Stimulated activated CD8-positive, alpha-beta memory T cell treated with anti-CD3 and anti-CD28 coated beads, Interleukin-15, amount 100 ng/mL, for 48 hours (primary cell): ENCODE measurements at places on chromosomes 4 and X.

DNA sequence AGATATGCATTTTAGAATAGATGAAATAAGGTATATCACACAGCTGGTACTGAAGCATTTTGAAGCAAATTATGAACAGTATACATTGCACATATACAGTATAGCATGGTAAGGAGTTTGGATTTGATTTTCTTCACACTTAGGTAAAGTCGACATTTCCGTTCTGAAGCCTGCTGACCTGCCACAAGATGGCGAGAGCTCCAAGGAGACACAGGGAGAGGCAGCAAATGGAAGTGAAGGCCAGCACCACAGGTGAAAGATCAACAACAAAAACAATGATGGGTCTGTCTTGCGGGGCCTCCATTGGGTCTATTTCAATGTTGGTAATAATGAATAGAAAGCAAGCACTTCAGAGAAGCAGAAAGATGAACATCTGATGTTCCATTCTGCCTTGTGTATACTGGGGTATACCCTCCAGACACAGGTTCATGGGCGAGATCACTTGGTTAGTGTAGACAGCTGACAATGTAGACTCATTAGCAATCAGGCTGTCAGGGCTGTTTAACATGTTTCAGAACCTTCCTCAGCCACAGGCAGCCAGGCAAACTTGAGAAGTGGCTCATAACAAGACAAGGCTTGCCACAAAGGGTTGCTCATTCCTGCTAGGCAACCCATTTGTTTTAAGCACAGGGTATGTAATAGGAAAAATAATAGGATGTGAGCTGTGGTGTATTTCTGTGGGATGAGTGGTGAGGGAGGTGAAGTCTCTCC is 21.4 kb upstream of the NOX1 start:
- no peak for DNase-seq

- DNase-seq: no peak
These were observed 111.3 kb upstream of the LNX1 start for GRCh38 chr4:53702334-53703266.

GRCh38 chr4:182492423-182492822 is 249.2 kb downstream of the TENM3 start:
- no peak for DNase-seq

DNA sequence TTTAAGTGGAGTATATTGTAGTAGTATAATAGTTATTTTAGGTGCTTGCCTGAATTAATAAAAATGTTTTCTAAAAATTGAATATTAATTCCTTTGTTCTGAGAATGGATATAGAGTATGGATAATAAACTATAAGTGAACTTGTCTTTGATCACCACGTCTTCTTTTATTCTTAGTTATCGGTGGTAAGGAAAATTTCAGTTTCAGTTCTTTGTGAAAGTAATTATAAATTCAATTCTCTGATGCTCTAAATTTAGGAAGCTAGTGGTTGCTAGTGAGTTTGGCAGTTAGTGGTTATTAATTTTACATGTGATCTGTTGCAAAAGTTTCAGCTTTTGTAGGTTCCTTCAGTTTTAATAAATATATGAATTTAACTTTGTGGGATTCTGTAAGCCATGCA is 30.8 kb downstream of the MRPL1 start:
- no peak for DNase-seq

GRCh38 chr4:15396157-15396800 is 31.6 kb upstream of the C1QTNF7 start:
- peak; percentile 28 for DNase-seq
